PC-9 (cell line): ENCODE measurements at places on chromosomes 2 and 18. TPM values are rescaled to one million over a fixed set of nuclear protein-coding genes. Genes with fewer than 3 reads are reported as not detected.

The ZNF407 gene
- total RNA-seq: 8.7 and 13.4 TPM in 2 replicates

The CNGA3 gene
- not detected in 2 replicates for total RNA-seq

The FBXO48 gene
- 1.2 and 1.6 TPM in 2 replicates for total RNA-seq

The ACAA2 gene
- total RNA-seq: 33.7 and 37.7 TPM in 2 replicates

The C2orf81 gene
- 9.8 and 12.0 TPM in 2 replicates for total RNA-seq

The LIPG gene
- total RNA-seq: 22.7 and 30.9 TPM in 2 replicates

The ANKRD36C gene
- 25.8 and 28.3 TPM in 2 replicates for total RNA-seq
